ENCODE measurements at places on chromosomes 6 and 20. TPM values are rescaled to one million over a fixed set of nuclear protein-coding genes. Genes with fewer than 3 reads are reported as not detected.

- no peaks in the 10 kb centered on the region for H3K4me1 ChIP-seq
- H3K27ac ChIP-seq = no peak overlapping the region
- no peak overlapping the region for H3K4me3 ChIP-seq
- H3K36me3 ChIP-seq = peaks cover 16% of the 10 kb centered on the region
- no peak for DNase-seq
- no peaks in the 10 kb centered on the region for H3K27me3 ChIP-seq
Measured at GRCh38 chr6:145699462-145699861, 35.9 kb downstream of the EPM2A start.

GRM1 gene
- not detected for total RNA-seq

DNA sequence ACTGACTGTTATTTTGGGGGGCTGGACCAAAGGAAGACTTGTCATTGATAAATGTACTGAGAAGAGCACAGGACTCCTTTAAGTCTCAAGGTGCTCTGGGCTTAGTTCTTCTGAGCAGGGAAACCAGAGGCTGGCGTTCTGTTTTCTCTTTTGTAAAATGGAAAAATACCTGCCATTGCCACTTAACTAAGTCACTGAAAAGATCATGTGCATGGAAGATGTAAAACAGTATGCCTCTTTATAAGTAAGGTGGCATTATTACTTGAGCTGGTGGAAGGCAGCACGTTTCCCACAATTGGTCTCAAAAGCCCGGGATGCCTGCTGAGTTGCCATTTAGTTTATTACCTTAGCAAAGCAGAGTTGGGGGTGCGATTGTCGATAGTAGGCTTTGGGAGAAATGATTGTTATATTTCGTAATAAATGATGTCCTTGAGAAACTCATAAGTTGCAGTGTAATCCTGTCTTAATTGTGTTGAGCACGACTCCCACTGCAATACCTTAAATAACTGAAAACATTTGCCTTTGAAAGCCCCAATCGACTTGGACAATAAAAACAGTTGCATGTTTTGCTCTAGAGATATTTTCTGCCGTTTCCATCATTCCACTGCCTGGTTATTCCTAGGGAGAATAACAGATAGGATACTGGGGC lies 3.6 kb downstream of the JARID2 start:
- no peaks in the 10 kb centered on the region for H3K27me3 ChIP-seq
- peak overlapping the region; percentile 99 for H3K27ac ChIP-seq
- H3K36me3 ChIP-seq = peaks cover 26% of the 10 kb centered on the region
- H3K4me1 ChIP-seq = peaks cover 66% of the 10 kb centered on the region
- no peak for DNase-seq
- H3K4me3 ChIP-seq = peak overlapping the region; percentile 94

MAP1LC3A gene
- 1.6 TPM for total RNA-seq

DNA sequence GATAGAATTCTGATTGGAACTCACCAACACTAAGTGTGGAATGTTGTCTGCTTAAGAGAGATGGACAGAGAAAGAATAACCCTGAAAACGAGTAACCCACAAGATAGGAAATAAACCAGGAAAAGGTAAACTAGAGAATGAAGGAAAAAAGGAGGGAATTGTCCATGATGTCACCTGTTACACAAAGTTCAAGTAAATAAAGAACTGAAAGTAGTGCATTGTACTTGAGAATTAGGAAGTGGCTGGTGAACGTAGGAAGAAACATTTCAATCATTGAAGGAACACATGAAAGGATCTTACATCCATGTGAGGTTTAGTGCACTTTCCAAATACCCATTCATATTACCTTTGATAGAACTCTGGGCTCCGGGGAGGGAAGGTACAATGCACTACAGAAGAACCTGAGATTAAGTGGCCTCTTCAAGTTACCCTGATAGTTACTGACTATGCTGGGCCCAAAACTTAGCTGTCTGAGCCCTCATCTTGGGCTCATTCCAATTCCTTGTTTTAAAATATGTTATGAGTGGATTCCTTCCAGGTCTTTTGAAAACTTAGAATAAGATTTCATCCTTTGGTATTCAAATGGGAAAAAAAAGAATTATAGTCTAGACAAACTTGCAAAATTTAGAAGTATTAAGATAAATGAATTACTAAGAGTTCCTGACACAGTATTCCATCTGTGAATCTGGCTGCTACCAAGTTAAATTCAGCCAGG lies 1.1 kb upstream of the STX7 start:
- H3K36me3 ChIP-seq = peaks cover 23% of the 10 kb centered on the region
- H3K4me3 ChIP-seq = peak overlapping the region; percentile 96
- no peak for DNase-seq
- H3K27me3 ChIP-seq = no peaks in the 10 kb centered on the region

- peaks cover 38% of the 10 kb centered on the region for H3K4me1 ChIP-seq
- H3K4me3 ChIP-seq = no peak overlapping the region
- no peak overlapping the region for H3K27ac ChIP-seq
- H3K36me3 ChIP-seq = no peaks in the 10 kb centered on the region
Measured at GRCh38 chr6:137798261-137798660, 68.8 kb upstream of the TNFAIP3 start.

- no peaks in the 10 kb centered on the region for H3K27me3 ChIP-seq
- peaks cover 7% of the 10 kb centered on the region for H3K4me1 ChIP-seq
- no peak for DNase-seq
- peaks cover 36% of the 10 kb centered on the region for H3K36me3 ChIP-seq
Measured at GRCh38 chr6:109671733-109672132, 19.3 kb downstream of the AK9 start.

ADAM33 gene
- not detected for total RNA-seq

- H3K4me1 ChIP-seq = no peaks in the 10 kb centered on the region
- no peak for DNase-seq
- H3K27ac ChIP-seq = no peak overlapping the region
- peaks cover 4% of the 10 kb centered on the region for H3K36me3 ChIP-seq
Measured at GRCh38 chr6:52409499-52409898, 10.6 kb upstream of the EFHC1 start.

DNA sequence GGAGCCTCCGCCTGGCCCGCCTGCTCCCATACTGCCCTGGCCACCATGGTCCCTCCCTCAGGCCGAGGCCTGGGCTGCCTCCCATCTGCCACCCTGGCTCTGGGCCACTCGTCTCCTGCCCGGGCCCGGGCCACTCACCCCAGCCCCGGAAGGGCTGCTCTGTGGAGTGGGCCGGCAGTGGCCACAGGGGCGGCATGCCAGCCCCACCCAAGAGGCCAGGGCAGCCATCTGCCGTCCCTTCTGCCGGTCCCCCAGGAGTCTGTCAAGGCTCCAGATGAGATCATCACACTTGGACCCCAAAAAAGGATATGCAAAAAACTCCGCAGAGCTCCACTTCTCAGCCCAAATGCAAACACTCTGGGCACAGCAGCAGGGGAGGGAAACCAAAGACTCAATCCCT lies 23.8 kb upstream of the TLDC2 start:
- peak overlapping the region; percentile 85 for H3K27ac ChIP-seq
- H3K4me3 ChIP-seq = peak overlapping the region; percentile 59
- no peaks in the 10 kb centered on the region for H3K27me3 ChIP-seq
- no peak for DNase-seq
- peaks cover 80% of the 10 kb centered on the region for H3K4me1 ChIP-seq
- H3K36me3 ChIP-seq = peaks cover 14% of the 10 kb centered on the region

DNA sequence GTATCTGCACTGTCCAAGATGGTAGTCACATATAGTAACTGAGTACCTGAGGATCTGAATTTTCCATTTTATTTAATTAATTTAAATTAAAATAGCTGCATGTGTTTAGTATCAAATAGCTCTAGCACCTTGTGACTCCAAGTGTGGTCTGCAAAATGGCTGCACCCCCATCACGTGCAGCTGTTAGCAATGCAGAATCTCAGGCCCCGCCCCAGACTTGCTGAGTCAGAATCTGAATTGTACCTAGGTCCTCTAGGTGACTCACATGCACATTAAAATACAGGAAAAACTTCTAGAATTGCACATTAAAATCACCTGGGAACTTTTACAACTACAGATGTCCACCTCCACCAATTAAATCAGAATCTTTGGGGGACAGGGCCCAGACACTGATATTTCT lies 19.2 kb upstream of the FAM83C start:
- peaks cover 39% of the 10 kb centered on the region for H3K36me3 ChIP-seq
- no peaks in the 10 kb centered on the region for H3K27me3 ChIP-seq
- no peaks in the 10 kb centered on the region for H3K4me1 ChIP-seq
- no peak for DNase-seq
- H3K27ac ChIP-seq = no peak overlapping the region

GRCh38 chr6:89027756-89028155 lies 52.8 kb upstream of the PNRC1 start:
- no peak overlapping the region for H3K4me3 ChIP-seq
- no peaks in the 10 kb centered on the region for H3K36me3 ChIP-seq
- no peaks in the 10 kb centered on the region for H3K4me1 ChIP-seq
- no peak for DNase-seq

HNF4A gene
- not detected for total RNA-seq

SLC17A3 gene
- total RNA-seq = not detected

GRCh38 chr20:24734139-24734538 lies 214.9 kb upstream of the CST7 start:
- H3K4me3 ChIP-seq = no peak overlapping the region
- H3K27me3 ChIP-seq = no peaks in the 10 kb centered on the region
- no peaks in the 10 kb centered on the region for H3K36me3 ChIP-seq
- no peak for DNase-seq
- no peak overlapping the region for H3K27ac ChIP-seq

DNA sequence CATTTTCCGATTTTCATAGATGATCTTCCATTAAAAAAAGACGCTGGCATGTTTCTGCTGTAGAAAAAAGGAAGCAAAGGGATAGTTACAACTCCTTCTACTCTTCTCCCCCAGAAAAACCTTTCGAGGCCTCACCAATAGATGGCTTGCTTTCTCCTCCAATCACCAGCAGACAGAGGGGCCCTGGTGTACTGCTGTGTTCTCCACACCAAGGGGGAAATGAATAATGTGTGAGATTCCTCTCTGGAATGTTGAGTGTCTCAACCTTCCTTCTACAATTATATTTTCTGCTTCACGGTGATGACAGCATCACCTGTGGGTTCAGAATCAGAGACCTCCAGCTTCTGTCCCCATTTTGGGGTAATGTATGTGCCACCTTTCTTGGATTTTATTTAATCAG lies 185.7 kb upstream of the FLRT3 start:
- H3K27ac ChIP-seq = no peak overlapping the region
- H3K4me3 ChIP-seq = no peak overlapping the region
- H3K4me1 ChIP-seq = no peaks in the 10 kb centered on the region
- H3K27me3 ChIP-seq = no peaks in the 10 kb centered on the region

GRCh38 chr6:168123165-168123911 lies 44.3 kb upstream of the FRMD1 start:
- H3K4me1 ChIP-seq = no peaks in the 10 kb centered on the region
- no peak overlapping the region for H3K4me3 ChIP-seq
- no peak for DNase-seq
- no peak overlapping the region for H3K27ac ChIP-seq

DNA sequence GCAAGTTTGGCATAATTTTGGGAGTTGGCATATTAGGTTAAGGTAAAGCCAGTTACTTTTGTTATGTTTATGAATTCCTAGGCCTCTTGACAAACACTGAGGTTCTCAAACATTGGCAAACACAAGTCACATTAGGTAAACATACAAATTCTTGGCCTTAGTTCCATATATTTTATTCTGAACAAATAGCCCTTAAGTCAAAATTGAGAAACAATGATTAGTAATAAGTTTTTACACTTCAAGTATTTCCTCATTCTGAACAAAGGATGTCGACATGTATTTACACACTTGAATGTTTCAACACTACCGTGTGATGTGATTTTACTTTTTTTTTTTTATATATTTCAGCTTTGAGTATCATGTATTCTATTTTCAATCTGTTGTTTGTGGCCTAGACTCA lies 3.8 kb upstream of the ECHDC1 start:
- H3K27me3 ChIP-seq = no peaks in the 10 kb centered on the region
- H3K4me1 ChIP-seq = peaks cover 11% of the 10 kb centered on the region
- no peak overlapping the region for H3K27ac ChIP-seq
- H3K36me3 ChIP-seq = peaks cover 3% of the 10 kb centered on the region
- DNase-seq = no peak
- no peak overlapping the region for H3K4me3 ChIP-seq

DNA sequence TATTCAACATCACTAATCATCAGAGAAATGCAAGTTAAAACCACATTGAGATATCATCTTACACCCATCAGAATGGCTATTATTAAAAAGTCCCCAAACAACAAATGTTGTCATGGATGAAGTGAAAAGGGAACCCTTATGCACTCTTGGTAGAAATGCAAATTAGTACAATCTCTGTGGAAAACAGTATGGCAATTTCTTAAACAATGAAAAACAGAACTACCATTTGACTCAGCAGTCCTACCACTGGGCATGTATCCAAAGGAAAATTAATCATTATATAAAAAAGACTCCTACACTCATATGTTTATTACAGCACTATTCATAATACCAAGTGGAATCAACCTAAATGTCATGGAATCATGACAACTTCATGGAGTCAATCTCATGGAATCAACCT lies 611.3 kb upstream of the GJE1 start:
- DNase-seq = no peak
- no peak overlapping the region for H3K4me3 ChIP-seq
- H3K4me1 ChIP-seq = no peaks in the 10 kb centered on the region
- no peaks in the 10 kb centered on the region for H3K36me3 ChIP-seq

- no peak for DNase-seq
- no peak overlapping the region for H3K4me3 ChIP-seq
- no peaks in the 10 kb centered on the region for H3K27me3 ChIP-seq
- H3K36me3 ChIP-seq = peaks cover 73% of the 10 kb centered on the region
- H3K4me1 ChIP-seq = peaks cover 23% of the 10 kb centered on the region
Measured at GRCh38 chr6:111566873-111567517, 38.7 kb downstream of the TRAF3IP2 start.

AGER gene
- 23.5 TPM for total RNA-seq

GRCh38 chr6:133955582-133956415 lies 2.8 kb downstream of the TBPL1 start:
- no peak for DNase-seq
- no peak overlapping the region for H3K27ac ChIP-seq
- H3K4me1 ChIP-seq = peaks cover 72% of the 10 kb centered on the region
- H3K27me3 ChIP-seq = no peaks in the 10 kb centered on the region
- peak overlapping the region; percentile 95 for H3K4me3 ChIP-seq

- no peaks in the 10 kb centered on the region for H3K36me3 ChIP-seq
- no peaks in the 10 kb centered on the region for H3K4me1 ChIP-seq
- peaks cover 3% of the 10 kb centered on the region for H3K27me3 ChIP-seq
- no peak overlapping the region for H3K4me3 ChIP-seq
Measured at GRCh38 chr6:146670161-146670560, 71.4 kb downstream of the ADGB start.

DNA sequence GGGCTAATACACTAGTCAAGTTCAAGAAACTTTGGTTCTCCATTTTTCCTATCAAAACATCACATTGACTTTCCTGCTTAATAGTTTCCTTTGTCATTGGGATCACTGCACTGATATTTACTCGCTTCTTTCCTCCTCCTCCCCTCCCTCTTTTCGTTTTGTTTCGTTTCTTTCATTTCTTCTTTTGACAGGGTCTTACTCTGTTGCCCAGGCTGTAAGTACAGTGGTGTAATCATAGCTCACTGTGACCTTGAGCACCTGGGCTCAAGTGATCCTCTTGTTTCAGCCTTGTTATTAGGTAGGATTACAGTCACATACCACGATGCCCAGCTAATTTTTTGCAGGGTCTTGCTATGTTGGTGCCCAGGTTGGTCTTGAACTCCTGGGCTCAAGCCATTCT lies 12.3 kb downstream of the PAQR8 start:
- H3K4me1 ChIP-seq = peaks cover 30% of the 10 kb centered on the region
- no peaks in the 10 kb centered on the region for H3K27me3 ChIP-seq
- H3K36me3 ChIP-seq = peaks cover 8% of the 10 kb centered on the region
- H3K27ac ChIP-seq = no peak overlapping the region
- no peak overlapping the region for H3K4me3 ChIP-seq
- no peak for DNase-seq

- H3K27me3 ChIP-seq = peaks cover 36% of the 10 kb centered on the region
- H3K4me3 ChIP-seq = no peak overlapping the region
- DNase-seq = no peak
- no peak overlapping the region for H3K27ac ChIP-seq
Measured at GRCh38 chr20:13644010-13644409, 5.3 kb upstream of the TASP1 start.

- H3K27me3 ChIP-seq = no peaks in the 10 kb centered on the region
- no peak overlapping the region for H3K27ac ChIP-seq
Measured at GRCh38 chr6:143810745-143811144, 32.4 kb upstream of the LTV1 start.
